Renal cortical epithelial cell (primary cell): ENCODE measurements at places on chromosomes 13 and 19. TPM values are rescaled to one million over a fixed set of nuclear protein-coding genes. Genes with fewer than 3 reads are reported as not detected.

Gene R3HDM4
- total RNA-seq: 36.6 and 38.3 TPM in 2 replicates

Gene STARD13
- 11.6 and 53.2 TPM in 2 replicates for total RNA-seq

Gene SWSAP1
- total RNA-seq: 0.70 and 1.0 TPM in 2 replicates

Gene PGLYRP1
- not detected in 2 replicates for total RNA-seq

Gene FCGBP
- 1.9 and 26.3 TPM in 2 replicates for total RNA-seq

Gene ZNF497
- 0.17 and 5.5 TPM in 2 replicates for total RNA-seq

Gene CCDC194
- total RNA-seq: 0.20 TPM in 1 of 2 replicates, not detected in the other

Gene PRR20D
- not detected in 2 replicates for total RNA-seq

Gene ZNF814
- total RNA-seq: 5.2 and 8.7 TPM in 2 replicates

Gene NALCN
- total RNA-seq: 7.2 and 10.2 TPM in 2 replicates
